ENCODE measurements at places on chromosomes 3 and 15. TPM values are rescaled to one million over a fixed set of nuclear protein-coding genes. Genes with fewer than 3 reads are reported as not detected.

- no peak for DNase-seq
These were observed 27.6 kb downstream of the ARNT2 start for GRCh38 chr15:80431635-80432344.

DNA sequence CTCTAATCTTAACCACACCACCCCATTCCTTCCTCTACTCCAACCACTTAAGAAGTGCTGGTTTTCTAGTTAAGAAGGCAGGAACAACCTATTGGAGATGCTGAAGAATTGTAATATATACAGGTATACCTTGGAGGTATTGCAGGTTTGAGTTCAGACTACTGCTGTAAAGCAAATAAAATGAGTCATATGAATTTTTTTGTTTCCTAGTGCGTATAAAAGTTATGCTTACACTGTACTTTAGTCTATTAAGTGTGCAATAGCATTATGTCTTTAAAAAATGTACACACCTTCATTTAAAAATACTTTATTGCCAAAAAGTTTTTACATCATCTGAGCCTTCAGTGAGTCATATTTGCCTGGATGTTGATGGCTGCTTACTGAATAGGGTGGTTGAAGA is 22.5 kb downstream of the TOPAZ1 start:
- DNase-seq: no peak

THSD4 gene
- 79.1 TPM for polyA plus RNA-seq

DNA sequence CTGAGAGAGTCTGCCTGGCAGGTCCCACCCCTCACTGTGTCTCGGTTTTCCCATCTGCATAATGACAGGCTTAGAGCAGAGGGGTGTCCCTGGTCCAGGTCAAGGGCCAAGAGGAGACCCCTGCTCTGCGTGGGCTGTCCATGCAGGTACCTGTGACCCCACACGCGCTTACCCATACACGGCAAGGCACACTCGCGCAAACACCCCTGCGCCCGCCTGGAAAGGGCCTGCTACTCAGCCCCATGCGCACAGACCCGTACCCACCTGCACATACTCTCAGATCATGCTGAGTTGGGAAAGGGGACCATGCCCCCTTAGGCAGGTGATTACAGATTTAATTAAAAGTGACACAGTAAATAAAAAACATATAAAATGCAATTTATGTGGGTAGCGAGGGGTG is 23.4 kb upstream of the TMEM115 start:
- no peak for DNase-seq

- no peak for DNase-seq
These were observed 18.2 kb upstream of the AHSG start for GRCh38 chr3:186594591-186595113.

GRCh38 chr3:165544432-165544831 is 292.8 kb downstream of the BCHE start:
- no peak for DNase-seq

CYP8B1 gene
- polyA plus RNA-seq: not detected

TMCO5A gene
- not detected for polyA plus RNA-seq

- no peak for DNase-seq
These were observed 81.5 kb downstream of the CHST2 start for GRCh38 chr3:143201045-143201444.

DNA sequence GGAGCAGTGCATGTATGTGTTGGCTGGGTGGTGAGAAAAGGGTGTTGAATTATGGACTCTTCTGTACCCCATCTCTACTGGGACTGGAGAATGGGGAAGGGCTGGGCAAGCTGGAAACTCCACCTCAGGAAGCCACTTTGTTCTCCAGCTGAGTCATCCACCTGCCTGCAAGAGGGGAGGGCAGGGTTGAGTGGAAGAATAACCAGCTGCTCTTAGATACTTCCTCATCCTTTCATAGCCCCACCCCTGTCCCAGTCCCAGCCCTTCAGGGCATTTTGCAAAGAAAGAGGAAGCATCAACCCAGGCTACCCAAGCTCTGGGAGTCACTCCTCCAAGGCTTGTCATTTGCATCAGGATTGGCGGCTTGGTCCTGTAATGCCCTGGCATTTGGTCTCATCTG is 33.1 kb downstream of the RAB11A start:
- no peak for DNase-seq

DNA sequence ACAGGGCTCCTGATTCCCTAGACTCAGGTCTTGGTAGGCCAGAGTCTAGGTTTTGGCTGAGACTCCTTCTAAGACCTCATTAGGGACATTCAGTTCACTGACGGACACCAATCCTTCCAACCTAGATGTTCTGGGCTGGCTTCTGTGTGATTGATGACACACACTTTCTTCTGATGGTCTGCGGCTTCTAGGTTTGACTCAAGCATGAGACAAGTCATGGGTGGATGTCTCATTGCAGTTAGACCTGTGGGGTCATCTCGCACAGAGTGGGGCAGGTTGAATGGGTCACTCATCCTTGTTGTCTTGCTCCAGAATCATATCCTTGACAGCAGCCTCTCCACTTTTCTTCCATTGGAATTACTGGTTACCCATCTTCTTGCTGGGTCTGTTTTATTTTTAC is 35.8 kb downstream of the ARNT2 start:
- DNase-seq: no peak

DNA sequence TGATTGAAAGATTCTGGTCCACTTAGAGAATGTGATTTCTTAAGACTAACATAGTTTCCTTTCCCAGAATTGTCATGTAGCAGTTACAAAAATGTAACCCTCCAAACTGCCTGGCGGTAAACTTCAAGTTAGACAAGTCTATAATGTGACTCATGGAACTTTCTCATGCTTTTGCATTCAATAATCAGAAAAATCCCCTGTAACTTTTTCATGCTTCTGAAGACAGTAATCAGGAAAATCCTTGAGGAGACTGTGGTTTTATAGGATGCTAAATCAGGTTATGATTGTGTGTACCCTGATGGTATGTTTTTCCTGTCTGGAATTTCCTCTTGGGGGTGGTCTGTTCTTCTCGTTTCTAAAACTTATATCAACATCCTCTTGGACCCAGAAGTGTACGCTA is 74.0 kb upstream of the RARB start:
- no peak for DNase-seq

- no peak for DNase-seq
These were observed 654.4 kb upstream of the ADAMTS9 start for GRCh38 chr3:65342084-65342683.

DNA sequence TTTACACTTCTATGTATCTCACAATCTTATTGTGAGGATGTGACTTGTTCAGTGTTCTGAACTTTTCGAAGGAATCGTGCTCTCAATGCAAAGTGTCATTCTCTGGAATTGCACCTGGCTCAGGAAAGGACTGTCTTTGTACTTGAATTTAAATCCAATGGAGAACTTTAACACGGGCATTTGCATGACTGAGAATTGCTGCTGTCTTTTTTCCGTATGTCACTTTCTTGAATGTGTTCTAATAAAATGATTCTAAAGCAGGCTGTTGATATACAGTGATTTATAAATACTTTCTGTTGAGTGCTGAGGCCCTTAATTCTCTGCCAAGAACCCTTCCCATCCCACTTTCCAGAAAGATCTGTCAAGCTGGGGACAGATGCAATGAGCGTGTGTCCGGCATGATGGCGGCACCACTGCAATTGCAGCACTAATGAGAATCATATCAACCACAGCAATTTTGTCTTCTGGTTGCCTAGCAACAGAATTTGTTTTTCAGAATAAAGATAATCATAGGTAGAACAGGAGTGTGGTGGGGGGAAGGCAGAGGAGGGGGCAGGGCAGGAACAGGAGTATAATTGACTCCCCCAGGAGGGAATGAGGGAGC is 210.6 kb upstream of the UMPS start:
- DNase-seq: no peak

GRCh38 chr3:12869035-12869621 is 27.8 kb upstream of the RPL32 start:
- peak; percentile 81 for DNase-seq

ESYT3 gene
- polyA plus RNA-seq: 0.24 TPM

- no peak for DNase-seq
These were observed 10.8 kb upstream of the PDIA3 start for GRCh38 chr15:43735416-43735815.

- DNase-seq: peak; percentile 93
These were observed at the start of gene ZNF620 for GRCh38 chr3:40505599-40506462. Gene ZNF620 (plus strand): TSS chr3:40506039. CDS start chr3:40506353, 314 bp downstream.

DNA sequence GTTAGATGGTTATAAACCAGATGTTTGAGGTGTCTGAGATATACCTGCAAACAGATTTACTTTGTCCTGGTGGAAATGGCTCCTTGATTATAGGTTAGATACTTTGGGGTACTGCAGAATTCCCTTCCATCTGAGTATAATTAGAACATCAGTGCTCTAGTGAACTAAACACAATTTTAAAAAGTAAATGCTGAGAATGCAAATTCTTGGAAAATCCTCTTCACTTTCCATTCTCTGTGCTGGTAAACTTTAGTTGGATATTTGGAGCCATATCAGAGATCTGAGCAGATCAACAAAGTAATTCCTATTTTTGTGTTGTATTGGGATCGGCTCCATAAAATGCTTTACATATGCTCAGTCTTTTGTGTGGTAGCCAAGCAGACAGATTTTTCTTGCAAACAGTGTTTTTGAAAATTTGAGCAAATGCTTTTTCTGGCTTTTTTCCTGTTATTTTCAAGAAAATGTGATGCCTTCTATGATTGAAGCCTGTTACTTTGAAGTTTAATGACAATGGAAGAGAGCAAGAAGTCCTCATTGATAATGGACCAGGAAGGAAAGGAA is 37.9 kb upstream of the KCNH8 start:
- no peak for DNase-seq

ACVR2B gene
- 1.4 TPM for polyA plus RNA-seq

GRCh38 chr3:13138833-13139145 is 65.6 kb upstream of the IQSEC1 start:
- DNase-seq: no peak

NLGN1 gene
- 1.5 TPM for polyA plus RNA-seq

TGM4 gene
- 0.12 TPM for polyA plus RNA-seq

- DNase-seq: no peak
These were observed 136.2 kb upstream of the EIF1B start for GRCh38 chr3:40173227-40173721.

- DNase-seq: no peak
These were observed 330.7 kb downstream of the FHIT start for GRCh38 chr3:60920519-60920918.

- peak; percentile 14 for DNase-seq
These were observed 357.1 kb downstream of the ZPLD1 start for GRCh38 chr3:102791641-102792589.

SLC24A5 gene
- polyA plus RNA-seq: not detected

GRCh38 chr3:46566040-46566641 is at the start of gene LRRC2:
Gene LRRC2 (minus strand): TSS chr3:46566302. CDS start chr3:46551591, 14,711 bp downstream.
- peak; percentile 88 for DNase-seq

DNASE1L3 gene
- not detected for polyA plus RNA-seq

GRCh38 chr3:13164893-13165492 is 91.8 kb upstream of the IQSEC1 start:
- no peak for DNase-seq

ATG3 gene
- polyA plus RNA-seq: 38.8 TPM

DNA sequence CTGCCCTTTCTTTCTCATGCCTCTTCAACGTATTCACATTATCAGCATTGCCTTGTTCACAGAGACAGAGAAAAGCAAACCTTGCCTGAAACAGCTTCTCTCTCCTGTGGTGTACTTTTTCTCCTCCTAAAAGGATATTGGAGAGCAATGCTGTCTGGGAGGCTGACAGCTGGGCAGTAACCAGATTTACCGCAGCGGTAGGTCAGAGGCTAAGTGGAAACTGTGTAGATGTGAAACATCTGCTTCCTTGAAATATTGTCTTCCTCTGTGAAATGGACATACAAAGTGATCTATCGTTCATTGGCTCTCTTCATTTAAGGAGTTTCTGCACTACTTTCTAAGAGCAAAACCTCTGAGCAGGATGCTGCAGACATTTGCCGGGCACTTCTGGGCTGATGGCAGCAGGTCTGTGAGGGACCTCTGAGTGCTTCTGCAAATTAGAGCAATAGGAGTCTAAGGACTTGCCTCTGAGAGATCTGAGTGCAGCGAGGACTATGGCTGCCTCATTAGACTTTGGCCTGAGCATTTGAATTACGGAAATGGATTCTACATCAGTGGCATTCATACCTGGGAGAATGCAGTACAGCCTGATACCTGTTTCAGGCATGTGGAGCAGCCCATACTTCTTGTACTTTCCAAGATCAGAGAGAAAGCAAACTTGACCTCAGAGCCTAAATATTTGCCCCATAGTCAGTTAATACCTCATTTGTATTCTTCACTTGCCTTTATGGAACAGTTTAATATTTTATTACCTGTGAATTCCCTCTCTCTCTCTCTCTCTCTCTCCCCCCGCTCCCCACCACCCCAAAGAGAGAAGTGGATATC is 260.5 kb upstream of the TPRG1 start:
- no peak for DNase-seq

DNA sequence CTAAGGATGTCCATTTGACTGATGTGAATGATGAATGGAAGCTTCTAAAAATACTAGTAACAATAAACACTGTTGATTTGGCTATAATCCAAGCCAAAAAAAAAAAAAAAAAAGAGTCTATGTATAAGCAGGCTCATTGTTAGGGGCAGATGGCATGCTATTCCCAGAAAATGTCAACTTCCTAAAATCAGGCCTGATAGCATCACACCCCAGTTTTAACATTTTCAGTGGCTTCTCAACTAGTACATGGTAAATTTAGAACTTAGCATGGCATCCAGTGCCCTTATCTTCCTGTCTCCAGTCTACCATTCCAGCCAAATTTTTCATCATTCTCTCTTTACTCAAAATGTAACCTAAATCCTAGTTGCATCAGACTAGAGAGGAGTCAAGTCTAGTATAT is 288.2 kb upstream of the ZNF385D start:
- DNase-seq: no peak

DNA sequence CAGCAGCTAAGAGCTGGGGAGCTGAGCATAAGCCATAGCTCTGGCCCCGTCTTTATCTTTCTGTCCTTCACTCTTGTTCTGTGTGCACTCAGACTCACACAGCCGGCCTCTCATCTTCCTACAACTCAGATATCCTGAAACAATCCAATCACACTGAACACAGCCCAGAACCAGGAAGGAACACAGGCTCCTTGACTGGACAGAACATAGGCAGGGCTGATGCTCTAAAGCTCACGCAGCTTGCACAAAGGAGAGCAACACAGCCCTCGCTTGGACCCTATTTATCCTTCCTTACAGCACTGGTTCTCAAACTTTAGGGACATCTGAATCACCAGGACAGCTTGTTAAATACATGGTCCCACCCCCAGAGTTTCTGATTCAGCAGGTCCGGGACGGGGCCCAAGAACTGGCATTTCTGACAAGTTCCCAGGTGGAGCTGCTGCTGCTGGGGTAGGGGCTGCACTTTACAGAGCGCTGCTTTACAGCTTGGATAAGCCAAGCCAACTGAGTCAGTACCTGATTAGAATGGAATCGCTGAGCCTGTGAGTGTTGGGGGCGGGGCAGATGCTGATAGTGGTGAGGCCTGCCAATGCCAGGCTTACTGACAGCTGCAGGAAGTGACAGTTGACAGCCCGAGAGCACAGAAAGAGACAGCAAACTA is 65.1 kb downstream of the MRPL46 start:
- peak; percentile 28 for DNase-seq
